ENCODE measurements at places on chromosomes 11 and 22. TPM values are rescaled to one million over a fixed set of nuclear protein-coding genes. Genes with fewer than 3 reads are reported as not detected.

The OR8G1 gene
- total RNA-seq, result not detected

The GAL3ST1 gene
- 0.56 TPM for total RNA-seq

The SOX10 gene
- not detected for total RNA-seq

The MMP1 gene
- total RNA-seq, result not detected

The FJX1 gene
- not detected for total RNA-seq

The C11orf16 gene
- total RNA-seq, result not detected

The PHF21B gene
- total RNA-seq, result not detected
